ENCODE measurements at places on chromosomes 3 and 15. TPM values are rescaled to one million over a fixed set of nuclear protein-coding genes. Genes with fewer than 3 reads are reported as not detected.
A peak's percentile ranks its signal among the peaks of the same experiment; 100 is the strongest.

DNA sequence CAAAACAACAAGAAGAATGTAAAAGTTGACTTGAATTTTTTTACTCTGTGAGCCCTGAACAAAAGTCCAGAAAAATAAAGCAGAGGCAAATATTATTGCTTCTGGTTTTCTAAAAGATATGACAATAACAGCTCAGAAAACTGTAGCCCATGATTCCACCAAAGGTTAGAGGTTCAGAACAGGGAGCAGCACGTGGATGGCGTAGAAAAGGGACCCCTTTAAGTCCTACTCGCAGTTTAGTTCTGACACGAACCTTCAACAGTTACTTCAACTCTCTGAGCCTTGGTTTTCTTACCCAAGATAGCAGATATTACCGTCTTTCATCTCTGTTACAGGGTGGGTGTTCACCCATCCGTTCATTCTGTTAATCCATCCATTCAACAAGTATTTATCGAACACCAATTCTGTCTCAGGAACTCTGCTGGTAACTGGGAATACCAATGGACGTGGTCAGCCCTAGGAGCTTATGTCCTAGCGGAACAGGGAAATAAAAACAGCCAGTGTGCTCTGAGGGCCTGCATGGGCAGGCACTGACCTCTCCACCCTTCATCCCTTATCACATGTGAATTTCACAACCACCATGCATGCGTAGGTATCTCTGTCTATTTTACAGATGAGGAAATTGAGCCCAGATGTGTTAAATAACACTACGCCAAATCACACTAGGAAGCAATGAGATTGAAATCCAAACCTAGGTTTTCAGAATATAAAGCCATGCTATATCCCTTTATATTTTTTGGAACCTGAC lies 274.2 kb upstream of the ICE2 start:
- DNase-seq: no peak

- no peak for DNase-seq
These were observed 34.2 kb downstream of the PRTG start for GRCh38 chr15:55708720-55709119.

GRCh38 chr3:86563400-86563970 lies 427.5 kb downstream of the VGLL3 start:
- DNase-seq: no peak

DNA sequence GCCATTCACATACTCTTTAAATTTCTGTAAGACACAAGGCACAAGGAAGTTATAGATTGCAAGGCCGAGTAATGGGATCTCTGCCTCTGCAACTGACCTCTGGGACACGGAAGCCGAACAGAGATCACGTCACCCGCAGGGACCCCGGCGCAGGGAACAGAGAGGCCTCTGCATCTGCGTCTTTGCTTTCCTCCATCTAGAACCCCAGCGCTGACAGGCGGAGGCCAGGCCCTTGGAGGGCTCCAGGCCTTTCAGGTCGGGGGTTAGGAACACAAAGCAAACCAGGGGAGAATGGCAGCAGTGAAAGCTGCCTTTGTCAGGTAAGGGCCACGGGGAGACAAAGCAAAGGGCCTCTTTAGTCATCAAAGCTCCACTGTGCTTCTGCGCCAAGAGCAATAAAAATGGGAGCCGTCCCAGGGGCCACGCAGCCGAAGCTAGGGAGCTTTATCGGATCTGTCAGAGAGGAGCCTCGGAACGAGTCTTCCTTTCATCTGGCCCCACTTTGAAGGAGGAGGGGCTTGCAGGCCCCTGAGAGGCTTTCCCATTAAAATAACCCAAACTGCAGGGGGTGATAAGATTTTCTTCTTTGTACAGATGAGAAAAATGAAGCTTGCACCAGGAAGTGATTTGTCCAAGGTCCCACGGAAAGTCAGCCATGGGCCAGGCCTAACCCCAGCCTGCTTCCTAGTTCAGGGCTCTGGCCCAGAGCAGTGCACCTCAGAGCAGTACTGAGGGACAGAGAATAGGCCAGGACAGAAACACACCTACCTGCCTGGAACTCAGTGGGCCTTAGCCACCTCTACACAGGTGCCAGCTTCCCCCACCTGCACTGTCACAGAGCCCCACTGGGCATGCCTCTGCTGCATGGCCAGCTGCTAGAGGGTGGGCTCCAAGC lies 84.4 kb upstream of the RAD18 start:
- no peak for DNase-seq

- peak; percentile 29 for DNase-seq
These were observed 41.9 kb upstream of the SLC6A1 start for GRCh38 chr3:10950476-10951294.

GRCh38 chr15:76983590-76984375 lies 11.1 kb upstream of the PSTPIP1 start:
- DNase-seq: no peak

GRCh38 chr3:134394380-134394779 lies 20.1 kb upstream of the AMOTL2 start:
- no peak for DNase-seq

DNA sequence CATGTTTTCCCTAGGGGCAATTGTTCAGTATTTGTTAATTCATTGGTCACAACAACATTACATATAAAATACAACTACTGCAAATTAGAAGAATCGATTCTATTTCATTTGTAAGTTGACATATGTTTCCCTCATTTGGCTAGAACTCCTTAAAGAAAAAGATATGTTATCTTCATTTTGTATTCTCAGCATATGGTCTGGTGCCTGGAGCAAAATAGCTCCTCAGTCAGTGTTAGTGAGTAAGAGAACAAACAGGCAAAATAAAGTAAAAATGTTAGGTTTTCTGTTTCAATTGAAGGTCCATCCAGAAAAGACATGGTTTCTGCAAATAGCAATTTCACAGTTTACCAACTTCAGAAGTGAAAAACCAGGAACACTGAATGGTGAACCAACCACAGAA lies 1343.1 kb downstream of the ROBO1 start:
- DNase-seq: no peak

DNA sequence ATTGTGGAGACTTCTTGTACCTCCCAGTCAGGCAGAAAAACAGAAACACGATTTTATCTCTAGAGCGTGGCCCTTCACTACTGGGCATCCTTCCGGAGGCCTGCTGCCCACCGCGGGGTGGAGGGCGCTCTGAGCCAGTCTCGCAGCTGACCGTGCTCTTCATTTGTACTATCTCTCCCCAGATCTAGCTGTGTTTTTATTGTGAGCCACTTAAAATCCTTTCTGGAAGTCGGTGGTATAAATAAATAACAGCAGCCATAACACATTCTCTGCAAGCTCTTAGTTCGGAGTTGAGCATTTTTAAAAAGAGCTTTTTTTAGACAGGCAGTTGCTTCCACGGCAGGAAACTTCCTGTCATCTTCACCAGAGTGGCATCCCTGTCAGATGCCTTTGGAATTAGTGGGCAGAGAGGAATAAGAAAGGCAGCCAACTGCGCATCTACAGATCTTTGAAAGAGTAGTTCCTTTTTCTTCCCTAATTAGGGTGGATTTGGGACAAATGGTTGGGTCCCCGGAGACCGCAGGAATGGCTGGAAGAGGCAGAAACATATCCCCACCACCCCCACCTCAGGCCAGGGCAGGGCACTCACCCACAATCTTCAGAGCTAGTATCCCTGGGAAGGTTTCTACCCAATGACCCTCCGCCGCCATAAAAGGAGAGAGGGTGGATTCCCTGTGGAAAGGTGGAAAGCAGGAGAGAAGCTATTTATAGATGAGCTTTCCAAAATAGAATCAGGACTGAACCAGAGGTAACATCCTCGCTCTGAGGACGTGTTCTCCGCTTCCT lies 91.1 kb downstream of the TOP2B start:
- DNase-seq: no peak

DNA sequence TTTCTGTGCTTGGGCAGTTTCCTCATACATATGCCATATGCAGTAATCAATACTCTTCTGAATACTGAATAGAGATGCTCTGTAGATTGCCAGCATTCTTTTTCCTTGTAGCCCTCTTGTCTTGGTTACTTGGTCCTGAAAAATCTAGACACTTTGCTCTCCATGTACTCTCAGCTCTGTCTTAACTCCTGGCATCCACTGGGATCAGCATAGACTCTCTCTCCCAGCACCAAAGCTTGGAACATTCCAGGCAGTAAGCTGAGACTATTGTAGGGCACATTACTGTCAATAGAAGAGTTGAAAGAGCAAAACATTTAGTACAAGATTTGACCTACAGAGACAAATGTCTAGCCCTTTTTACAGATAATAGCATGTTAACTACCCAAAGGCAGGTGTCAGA lies 1100.3 kb downstream of the TBL1XR1 start:
- DNase-seq: no peak

DNA sequence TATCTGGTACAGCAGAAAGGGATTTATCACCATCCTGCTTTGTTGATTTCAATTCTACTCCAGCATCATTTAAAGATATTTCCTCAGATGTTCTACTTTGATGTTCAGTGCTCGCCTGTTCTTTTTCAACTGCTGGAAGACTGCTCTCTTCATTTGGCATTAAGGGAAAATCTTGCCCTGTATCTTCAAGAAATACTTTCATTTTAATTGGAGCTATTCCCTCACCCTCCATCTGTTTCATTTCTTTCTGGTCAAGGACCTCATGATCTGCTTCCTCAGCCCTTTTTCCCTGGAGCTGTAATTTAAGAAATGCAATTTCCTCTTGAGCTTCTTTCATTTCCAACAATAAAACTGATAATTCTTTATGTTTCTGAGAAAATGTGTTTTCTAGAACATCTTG lies 37.8 kb upstream of the HCLS1 start:
- no peak for DNase-seq

DNA sequence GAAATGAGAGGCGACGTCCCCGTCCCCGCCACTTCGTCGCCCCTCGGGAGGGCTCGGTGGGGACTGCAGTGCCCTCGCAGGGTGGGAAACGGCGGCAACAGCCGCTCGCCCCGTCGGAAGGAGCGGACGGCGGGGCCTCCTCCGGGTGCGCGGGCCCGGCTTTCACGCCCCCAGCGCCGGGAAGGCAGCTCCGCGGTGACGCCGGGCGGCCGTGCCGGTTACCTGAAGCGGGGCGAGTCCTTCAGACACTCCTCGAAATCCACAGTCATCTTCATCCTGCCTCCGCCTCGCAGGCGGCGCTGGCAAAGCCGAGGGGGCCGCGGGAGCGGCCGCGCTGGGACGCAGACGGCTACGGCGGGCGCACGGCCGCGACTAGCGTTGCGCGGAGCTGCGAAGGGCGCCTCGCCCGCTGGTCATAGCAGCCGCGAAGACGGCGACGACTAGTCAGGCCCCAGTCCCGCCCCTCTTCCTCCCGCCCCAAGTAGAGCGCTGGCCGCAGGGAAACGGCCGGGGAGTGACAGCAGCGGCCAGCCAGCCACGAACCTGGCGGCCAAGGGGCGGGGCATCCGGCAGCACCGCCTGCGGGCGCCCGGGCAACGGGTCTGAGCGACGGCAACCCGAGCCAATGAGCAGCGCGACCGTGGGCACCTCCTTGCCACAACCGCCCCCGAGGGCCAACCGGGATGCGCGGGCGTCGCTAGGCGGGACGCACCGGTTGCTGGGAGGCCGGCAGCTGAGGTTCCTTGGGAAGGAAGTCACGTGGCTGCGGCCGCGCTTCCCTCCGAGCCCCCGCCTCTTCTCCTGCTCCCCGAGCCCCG lies at the start of gene ACAP2:
Gene ACAP2, minus strand, starts transcription at position 448 of the 818 bp plus-strand sequence. Its CDS starts 173 bp downstream, at position 275.
- DNase-seq: peak; percentile 97

C3orf62 gene
- 2.3 TPM for total RNA-seq

DNA sequence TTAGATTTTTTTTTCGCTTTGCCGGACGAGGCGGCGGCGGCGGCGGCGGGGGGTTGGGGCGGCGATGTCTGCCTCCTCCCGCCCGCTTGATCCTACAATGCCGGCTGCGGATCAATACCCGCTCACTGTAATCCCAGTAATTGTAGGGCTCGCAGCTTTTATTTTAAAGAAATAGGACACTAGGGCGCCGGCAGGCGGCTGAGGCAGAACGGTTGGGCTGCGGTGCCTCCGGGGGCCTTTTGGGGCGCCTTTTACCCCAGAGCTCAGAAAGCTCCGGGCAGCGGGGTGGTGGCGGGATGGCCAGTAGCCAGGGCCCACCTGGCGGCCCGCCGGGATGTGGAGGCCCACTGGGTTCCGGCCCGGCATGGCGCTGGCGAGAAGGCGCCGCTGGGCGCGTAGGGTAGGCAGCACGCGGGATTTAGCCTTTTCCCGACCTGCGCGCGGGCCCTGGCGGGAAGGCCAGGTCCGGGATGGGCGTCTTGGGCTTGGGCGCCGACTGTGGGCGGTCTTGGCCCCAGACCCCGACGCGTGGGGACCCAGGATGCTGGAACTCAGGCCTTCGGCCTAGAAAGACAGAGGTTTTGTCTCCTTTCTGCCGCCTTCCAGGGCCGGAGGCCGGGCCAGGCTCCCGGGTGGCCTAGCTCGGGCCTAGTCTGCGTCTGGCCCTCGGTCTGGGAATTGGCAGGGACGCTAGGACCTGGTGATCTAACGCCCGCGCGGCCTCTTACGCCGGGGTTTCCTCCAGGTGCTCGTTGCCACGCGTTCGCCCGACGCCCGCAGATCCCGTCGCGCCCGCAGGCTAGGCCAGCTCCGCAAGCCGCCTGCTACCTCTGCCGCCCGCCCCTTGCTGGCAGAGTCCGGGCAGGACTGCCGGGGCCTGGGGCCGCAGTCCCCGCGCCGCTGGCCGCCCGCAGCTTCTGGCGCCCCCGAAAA lies 15.5 kb upstream of the ONECUT1 start:
- no peak for DNase-seq

- DNase-seq: no peak
These were observed 69.8 kb upstream of the GRM7 start for GRCh38 chr3:6791161-6791560.

SLITRK3 gene
- total RNA-seq: not detected

MUC20 gene
- total RNA-seq: 0.28 TPM

- no peak for DNase-seq
These were observed at the start of gene AQP9 for GRCh38 chr15:58138106-58138505. Gene AQP9 (plus strand): TSS chr15:58138381. CDS start chr15:58138566, 185 bp downstream.
